ENCODE measurements at places on chromosomes 12 and 14. TPM values are rescaled to one million over a fixed set of nuclear protein-coding genes. Genes with fewer than 3 reads are reported as not detected.

GRCh38 chr12:26768611-26769603 is 64.1 kb downstream of the ITPR2 start:
- no peaks in the 10 kb centered on the region for H3K4me1 ChIP-seq
- no peak overlapping the region for H3K27ac ChIP-seq
- no peak for DNase-seq
- H3K27me3 ChIP-seq: no peaks in the 10 kb centered on the region
- no peak overlapping the region for H3K4me3 ChIP-seq

Gene TAS2R7
- total RNA-seq: 0.40 TPM

- H3K4me3 ChIP-seq: no peak overlapping the region
- peaks cover 43% of the 10 kb centered on the region for H3K4me1 ChIP-seq
- no peak overlapping the region for H3K27ac ChIP-seq
- H3K27me3 ChIP-seq: peaks cover 18% of the 10 kb centered on the region
- DNase-seq: no peak
Measured at GRCh38 chr12:57749061-57749460, 3.0 kb downstream of the CDK4 start.

DNA sequence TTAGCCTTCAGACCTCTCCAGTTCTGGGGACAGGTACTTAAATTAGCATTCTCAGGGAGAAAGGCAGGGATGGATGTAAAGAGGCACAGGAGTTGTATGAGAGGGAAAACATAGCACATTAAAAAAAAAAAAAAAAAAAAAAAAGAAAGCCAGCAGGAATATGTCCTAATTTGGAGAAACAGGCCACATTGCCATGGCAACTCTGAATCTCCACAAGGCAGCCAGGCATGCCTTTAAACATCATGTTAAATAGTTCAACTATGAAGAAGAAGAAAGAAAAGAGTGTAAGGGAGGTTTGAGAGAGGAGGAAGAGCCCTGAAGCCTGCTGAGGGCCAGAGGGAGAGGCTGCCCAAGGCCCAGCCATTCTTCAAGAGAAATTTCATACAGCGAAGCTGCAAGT is 145.8 kb downstream of the GRIN2B start:
- no peak for DNase-seq
- H3K27ac ChIP-seq: no peak overlapping the region
- H3K4me3 ChIP-seq: no peak overlapping the region

DNA sequence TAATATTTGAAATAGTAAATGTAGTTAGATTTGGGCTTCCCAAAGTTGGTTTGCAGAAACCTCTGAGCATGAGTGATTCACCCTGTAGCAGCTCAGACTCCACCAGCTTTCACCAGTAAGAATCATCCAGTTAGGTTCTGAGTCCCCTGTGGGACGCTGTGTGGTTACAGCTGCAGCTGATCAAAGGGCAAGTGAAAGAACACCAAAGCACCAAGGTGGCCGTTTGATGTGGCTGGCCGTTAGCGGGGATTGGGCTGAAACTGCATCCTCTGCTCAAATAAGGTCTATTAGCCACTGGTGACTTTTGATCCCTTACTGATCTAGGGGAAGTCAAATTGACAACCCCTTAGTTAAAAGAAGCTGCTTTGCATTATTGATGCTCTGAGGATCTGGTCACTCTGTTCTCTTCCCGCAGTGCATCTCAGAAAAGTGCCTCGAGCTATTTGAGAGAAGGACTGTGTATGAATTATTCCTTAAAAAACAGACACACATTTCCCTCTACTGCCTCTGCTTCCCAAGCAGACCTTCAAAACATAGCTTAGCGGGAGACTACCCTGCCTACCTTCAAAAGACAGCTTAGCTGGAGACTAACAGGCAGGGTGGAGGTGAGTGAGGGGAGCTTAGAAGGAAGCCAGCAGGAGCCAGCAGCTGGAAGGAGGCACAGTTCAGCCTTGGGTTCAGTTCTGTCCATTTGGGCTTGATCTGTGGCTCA is 3.7 kb downstream of the ABHD12B start:
- H3K36me3 ChIP-seq: peaks cover 4% of the 10 kb centered on the region
- H3K27me3 ChIP-seq: peaks cover 59% of the 10 kb centered on the region
- no peak overlapping the region for H3K4me3 ChIP-seq
- H3K27ac ChIP-seq: no peak overlapping the region
- H3K4me1 ChIP-seq: peaks cover 6% of the 10 kb centered on the region

Gene KLRK1
- not detected for total RNA-seq

GRCh38 chr12:57626111-57626920 is 6.7 kb downstream of the B4GALNT1 start:
- H3K27me3 ChIP-seq: peaks cover 100% of the 10 kb centered on the region
- H3K4me1 ChIP-seq: peaks cover 3% of the 10 kb centered on the region
- H3K27ac ChIP-seq: no peak overlapping the region
- no peak for DNase-seq
- peaks cover 4% of the 10 kb centered on the region for H3K36me3 ChIP-seq
- H3K4me3 ChIP-seq: no peak overlapping the region

- DNase-seq: no peak
- H3K36me3 ChIP-seq: peaks cover 3% of the 10 kb centered on the region
- peaks cover 8% of the 10 kb centered on the region for H3K4me1 ChIP-seq
- peaks cover 80% of the 10 kb centered on the region for H3K27me3 ChIP-seq
Measured at GRCh38 chr12:117966511-117966910, 2.3 kb downstream of the KSR2 start.

Gene TNFAIP2
- 108 TPM for total RNA-seq

GRCh38 chr12:18646286-18646890 is 91.4 kb downstream of the PLCZ1 start:
- H3K36me3 ChIP-seq: no peaks in the 10 kb centered on the region
- DNase-seq: no peak

GRCh38 chr12:45257185-45257930 is 41.5 kb downstream of the ANO6 start:
- H3K36me3 ChIP-seq: no peaks in the 10 kb centered on the region
- H3K27me3 ChIP-seq: no peaks in the 10 kb centered on the region
- no peak for DNase-seq
- H3K27ac ChIP-seq: no peak overlapping the region
- H3K4me3 ChIP-seq: no peak overlapping the region
- H3K4me1 ChIP-seq: peaks cover 46% of the 10 kb centered on the region

- H3K4me1 ChIP-seq: peaks cover 1% of the 10 kb centered on the region
- H3K27me3 ChIP-seq: peaks cover 5% of the 10 kb centered on the region
- peak overlapping the region; percentile 60 for H3K4me3 ChIP-seq
- peaks cover 1% of the 10 kb centered on the region for H3K36me3 ChIP-seq
- no peak for DNase-seq
Measured at GRCh38 chr12:39145175-39145999, 240.0 kb upstream of the CPNE8 start.

Gene PLEKHD1
- total RNA-seq: 0.20 TPM

DNA sequence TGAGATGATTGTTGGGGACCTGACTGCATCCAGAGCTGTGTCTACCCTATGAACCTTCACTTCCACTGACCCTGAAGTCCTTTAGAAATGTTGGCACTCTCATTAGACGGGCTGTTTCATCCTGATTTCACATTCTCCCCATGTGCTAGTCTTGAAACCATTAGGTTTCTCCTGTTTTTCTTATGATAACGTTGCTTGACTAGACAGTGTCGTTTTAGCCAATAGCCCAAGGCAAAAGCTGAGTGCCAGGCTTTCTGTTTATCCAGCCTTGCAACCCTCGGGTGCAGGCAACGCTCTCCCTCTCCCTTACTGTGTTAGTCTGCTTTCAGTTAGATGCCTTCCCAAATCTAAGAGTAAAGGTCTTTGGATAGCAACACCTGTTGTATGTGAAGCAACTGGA is 30.1 kb downstream of the DACT1 start:
- DNase-seq: no peak
- no peak overlapping the region for H3K4me3 ChIP-seq
- peaks cover 61% of the 10 kb centered on the region for H3K4me1 ChIP-seq
- H3K27ac ChIP-seq: no peak overlapping the region

Gene LRIG3
- 20.3 TPM for total RNA-seq

Gene CPM
- total RNA-seq: 2.2 TPM

Gene KRT83
- total RNA-seq: not detected

DNA sequence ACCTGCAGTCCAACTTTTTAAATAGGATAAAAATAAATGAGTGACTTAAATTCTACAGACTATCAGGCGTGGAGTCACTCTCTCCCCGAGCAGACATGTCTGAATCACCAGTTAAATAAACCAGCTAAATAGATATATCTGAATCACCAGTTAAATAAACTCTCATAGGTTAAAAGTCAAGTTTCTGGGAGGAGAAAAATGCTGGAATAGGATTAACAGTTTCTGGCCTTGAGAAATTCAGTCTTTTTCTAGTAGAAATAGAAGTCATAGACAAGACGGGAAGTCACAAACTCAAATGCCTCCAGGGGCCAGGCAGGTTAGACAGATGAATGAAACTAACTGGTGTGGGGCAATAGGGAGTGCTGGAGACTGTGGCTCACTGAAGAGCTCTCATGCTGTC is 258.6 kb upstream of the TMEM132C start:
- H3K27me3 ChIP-seq: peaks cover 3% of the 10 kb centered on the region
- H3K4me1 ChIP-seq: peaks cover 6% of the 10 kb centered on the region
- H3K27ac ChIP-seq: no peak overlapping the region
- H3K4me3 ChIP-seq: no peak overlapping the region
- no peak for DNase-seq
- H3K36me3 ChIP-seq: no peaks in the 10 kb centered on the region

Gene MAX
- 87.9 TPM for total RNA-seq

Gene MIP
- total RNA-seq: not detected

Gene POTEM
- total RNA-seq: not detected

DNA sequence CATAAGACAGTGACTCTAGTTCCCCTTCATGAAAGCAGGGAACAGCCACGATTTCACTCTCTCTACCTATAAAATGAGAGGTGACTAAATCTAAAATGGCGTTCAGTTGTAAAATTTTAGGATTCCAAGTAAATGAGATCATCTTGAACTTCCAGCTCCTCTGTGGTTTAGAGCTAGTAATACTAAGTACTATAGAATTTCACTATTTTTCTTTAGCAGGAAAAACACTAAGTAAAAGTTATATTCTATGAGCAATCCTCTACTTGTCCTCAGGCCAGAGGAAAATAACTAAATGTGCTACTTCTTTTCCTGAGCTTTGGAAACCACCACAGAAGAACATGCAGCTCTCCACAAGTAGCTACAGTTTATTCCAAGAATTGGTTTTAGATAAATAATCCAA is 55.6 kb downstream of the NIN start:
- peaks cover 23% of the 10 kb centered on the region for H3K4me1 ChIP-seq
- H3K27ac ChIP-seq: peak overlapping the region; percentile 90
- H3K4me3 ChIP-seq: no peak overlapping the region
- no peak for DNase-seq
- peaks cover 20% of the 10 kb centered on the region for H3K36me3 ChIP-seq

DNA sequence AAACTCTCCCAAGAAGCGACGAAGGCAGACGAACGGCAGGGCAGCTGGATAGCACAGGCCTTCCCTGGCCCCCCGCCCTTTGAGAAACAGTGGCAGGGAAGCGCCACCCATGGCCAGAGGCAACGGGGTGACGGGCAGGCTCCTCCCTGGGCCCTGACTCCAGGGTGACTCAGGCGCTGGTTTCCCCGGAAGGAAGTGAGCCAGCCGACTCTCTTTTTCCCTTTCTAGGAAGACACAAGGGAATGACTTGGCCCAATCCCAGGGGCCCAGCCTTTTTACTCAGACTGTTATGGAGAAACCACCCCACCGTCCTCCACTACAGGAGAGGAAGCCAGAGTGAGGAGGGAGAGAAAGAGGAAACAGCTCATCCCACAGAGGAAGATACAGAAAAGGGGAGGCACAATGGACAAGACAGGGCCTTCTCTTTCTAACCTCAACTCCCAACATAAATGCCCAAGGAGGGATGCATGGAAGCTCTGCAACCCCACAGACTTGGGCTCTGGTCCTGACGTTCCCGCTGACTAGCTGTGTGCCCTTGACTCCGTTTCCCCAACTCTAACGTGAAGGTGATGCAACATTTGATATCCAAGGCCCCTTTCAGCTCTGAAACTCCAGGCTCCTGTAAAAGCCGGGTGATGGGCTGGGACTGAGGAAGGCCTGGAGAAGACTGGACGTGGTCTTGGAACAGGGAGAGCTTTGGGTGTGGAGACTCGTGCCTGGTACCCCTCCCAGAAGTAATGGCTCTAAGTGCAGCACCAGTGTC is 27.9 kb downstream of the ACTN1 start:
- H3K4me3 ChIP-seq: no peak overlapping the region
- peak overlapping the region; percentile 77 for H3K27ac ChIP-seq
- no peaks in the 10 kb centered on the region for H3K27me3 ChIP-seq
- no peaks in the 10 kb centered on the region for H3K36me3 ChIP-seq
- DNase-seq: no peak

- no peaks in the 10 kb centered on the region for H3K27me3 ChIP-seq
- peak overlapping the region; percentile 90 for H3K27ac ChIP-seq
- H3K4me1 ChIP-seq: peaks cover 11% of the 10 kb centered on the region
- DNase-seq: no peak
- peak overlapping the region; percentile 98 for H3K4me3 ChIP-seq
Measured at GRCh38 chr12:101829639-101830366, 956 bp downstream of the GNPTAB start.

- no peak overlapping the region for H3K27ac ChIP-seq
- peaks cover 2% of the 10 kb centered on the region for H3K4me1 ChIP-seq
- no peak overlapping the region for H3K4me3 ChIP-seq
Measured at GRCh38 chr14:102930138-102930752, 7.8 kb downstream of the AMN start.

Gene MSI1
- 27.7 TPM for total RNA-seq

GRCh38 chr12:46811185-46811584 is 14.6 kb downstream of the SLC38A4 start:
- no peak overlapping the region for H3K27ac ChIP-seq
- H3K4me3 ChIP-seq: no peak overlapping the region
- no peak for DNase-seq
- no peaks in the 10 kb centered on the region for H3K36me3 ChIP-seq
- H3K4me1 ChIP-seq: no peaks in the 10 kb centered on the region

GRCh38 chr12:89451841-89452251 is 72.8 kb downstream of the GALNT4 start:
- H3K36me3 ChIP-seq: no peaks in the 10 kb centered on the region
- no peaks in the 10 kb centered on the region for H3K27me3 ChIP-seq
- peaks cover 41% of the 10 kb centered on the region for H3K4me1 ChIP-seq

- no peaks in the 10 kb centered on the region for H3K4me1 ChIP-seq
- H3K4me3 ChIP-seq: no peak overlapping the region
- no peaks in the 10 kb centered on the region for H3K36me3 ChIP-seq
- no peak for DNase-seq
- no peak overlapping the region for H3K27ac ChIP-seq
Measured at GRCh38 chr12:17976202-17976601, 113.8 kb downstream of the RERGL start.

GRCh38 chr14:20434701-20435581 is 1.0 kb downstream of the KLHL33 start:
- H3K36me3 ChIP-seq: no peaks in the 10 kb centered on the region
- H3K4me3 ChIP-seq: peak overlapping the region; percentile 37
- no peak for DNase-seq
- peaks cover 39% of the 10 kb centered on the region for H3K27me3 ChIP-seq
- no peak overlapping the region for H3K27ac ChIP-seq
- no peaks in the 10 kb centered on the region for H3K4me1 ChIP-seq

- H3K27me3 ChIP-seq: no peaks in the 10 kb centered on the region
- DNase-seq: no peak
- H3K36me3 ChIP-seq: no peaks in the 10 kb centered on the region
- H3K4me1 ChIP-seq: peaks cover 3% of the 10 kb centered on the region
- H3K4me3 ChIP-seq: no peak overlapping the region
- H3K27ac ChIP-seq: no peak overlapping the region
Measured at GRCh38 chr12:99957866-99958466, 26.8 kb downstream of the ANKS1B start.

Gene ACACB
- 16.4 TPM for total RNA-seq

Gene KLRC2
- not detected for total RNA-seq

- H3K27me3 ChIP-seq: no peaks in the 10 kb centered on the region
- no peak for DNase-seq
- H3K27ac ChIP-seq: peak overlapping the region; percentile 93
- H3K4me3 ChIP-seq: no peak overlapping the region
- peaks cover 30% of the 10 kb centered on the region for H3K4me1 ChIP-seq
Measured at GRCh38 chr12:31363416-31363809, 37.5 kb upstream of the SINHCAF start.

- DNase-seq: no peak
- no peak overlapping the region for H3K4me3 ChIP-seq
- H3K4me1 ChIP-seq: peaks cover 3% of the 10 kb centered on the region
- no peaks in the 10 kb centered on the region for H3K27me3 ChIP-seq
Measured at GRCh38 chr14:94391281-94391975, 3.0 kb upstream of the SERPINA1 start.

Measured in mesothelial cell of epicardium (in vitro differentiated cells).